ENCODE measurements at places on chromosomes 6 and 20.

DNA sequence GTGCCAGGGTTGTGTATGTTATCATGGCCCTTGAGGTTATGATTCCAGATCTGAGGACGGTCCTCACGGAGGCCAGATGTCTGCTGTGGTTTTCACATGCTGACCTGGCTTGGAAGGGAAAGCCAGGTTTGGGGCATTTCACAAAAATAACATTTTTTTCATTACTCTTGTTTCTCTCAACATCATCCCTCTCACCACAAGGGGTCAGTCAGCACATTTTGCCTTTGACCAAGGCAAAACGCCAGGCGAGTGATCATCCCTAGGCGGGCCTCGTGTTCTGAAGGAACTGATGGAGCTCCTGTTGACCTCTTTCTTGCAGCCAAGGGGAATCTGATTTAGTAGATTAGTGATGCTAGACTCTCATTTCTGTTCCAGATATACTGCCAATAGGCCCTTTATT, 133.5 kb downstream of the TBC1D7 start:
- DNase-seq: no peak

DNA sequence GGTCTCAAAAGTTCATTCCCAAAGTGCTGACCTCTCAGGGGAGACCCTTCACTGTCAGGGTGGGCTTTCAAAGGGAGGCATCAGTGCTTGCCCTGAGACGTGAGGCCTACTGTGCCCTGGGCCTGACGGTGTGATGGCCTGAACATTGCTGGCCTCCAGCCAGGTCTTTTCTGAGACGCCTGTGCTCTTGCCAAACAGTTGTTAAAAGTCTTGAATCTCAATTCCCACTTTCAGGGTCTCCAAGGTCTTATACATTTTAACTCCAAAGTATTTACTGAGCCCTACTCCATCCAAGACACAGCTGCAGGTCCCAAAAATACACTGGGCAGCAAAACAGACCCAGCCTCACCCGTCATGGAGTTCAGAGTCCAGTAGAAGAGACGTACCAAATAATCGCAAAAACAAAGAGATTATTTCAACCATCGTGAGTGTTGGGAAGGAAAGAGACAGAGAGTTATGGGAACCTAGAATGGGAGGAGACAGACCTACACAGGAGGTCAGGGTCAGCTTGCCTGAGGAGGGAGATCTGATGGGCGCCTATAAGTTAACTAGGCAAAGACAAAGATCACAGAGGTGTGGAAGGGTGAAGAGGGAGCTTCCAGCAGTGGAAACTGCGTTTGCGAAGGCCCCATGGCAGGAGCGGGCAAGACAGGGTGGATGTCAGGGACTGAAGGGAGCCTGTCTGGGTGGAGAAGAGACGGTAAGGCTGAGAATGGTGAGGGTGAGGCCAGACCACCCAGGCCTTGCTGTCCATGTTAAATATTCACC, 446.3 kb downstream of the PREX1 start:
- no peak for DNase-seq

DNA sequence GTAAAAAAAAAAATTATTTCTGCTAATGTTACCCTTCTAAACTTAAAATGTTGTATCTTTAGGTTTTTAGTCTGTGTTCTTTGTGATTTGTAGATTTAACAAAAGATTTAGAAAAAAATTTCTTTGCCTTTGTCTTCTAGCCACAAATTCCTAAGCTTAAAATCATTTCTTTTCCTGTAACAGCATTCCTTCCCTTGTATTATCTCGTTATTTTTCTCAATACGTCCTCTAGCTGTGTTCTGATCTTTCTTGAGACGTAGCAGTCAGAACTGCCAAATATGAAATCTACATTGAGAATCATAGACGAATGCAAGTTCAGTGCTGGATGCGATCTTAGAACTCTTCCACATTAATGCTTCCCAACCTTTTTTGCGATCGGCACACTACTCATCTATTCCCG, 283.1 kb downstream of the UTRN start:
- no peak for DNase-seq

DNA sequence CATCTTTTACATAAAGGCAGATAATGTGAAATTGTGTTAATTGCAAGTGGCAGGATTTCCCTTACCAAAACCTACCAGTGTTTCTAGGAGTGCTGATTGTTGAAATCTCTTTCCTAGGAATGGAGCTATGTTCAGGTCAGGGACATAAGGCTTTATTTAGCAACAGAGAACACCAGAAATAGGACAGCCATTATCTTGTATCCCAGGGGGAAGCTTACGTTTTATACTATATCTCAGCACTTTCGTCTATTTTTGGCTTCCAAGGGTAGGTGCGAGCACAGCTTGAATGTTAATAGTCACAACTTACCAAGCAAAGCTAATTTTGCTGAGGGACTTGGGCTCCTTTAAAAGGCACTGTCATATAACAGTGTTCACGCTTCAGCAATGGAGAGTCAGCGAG, 94.0 kb downstream of the SYCP2 start:
- DNase-seq: no peak

GRCh38 chr20:3781153-3781910, at the start of gene SPEF1:
TSS of gene SPEF1 (minus strand) at chr20:3781448. CDS start at chr20:3781287, 161 bp downstream.
- peak; percentile 93 for DNase-seq

- no peak for DNase-seq
These were observed 28.4 kb downstream of the WRNIP1 start for GRCh38 chr6:2793534-2794151.

DNA sequence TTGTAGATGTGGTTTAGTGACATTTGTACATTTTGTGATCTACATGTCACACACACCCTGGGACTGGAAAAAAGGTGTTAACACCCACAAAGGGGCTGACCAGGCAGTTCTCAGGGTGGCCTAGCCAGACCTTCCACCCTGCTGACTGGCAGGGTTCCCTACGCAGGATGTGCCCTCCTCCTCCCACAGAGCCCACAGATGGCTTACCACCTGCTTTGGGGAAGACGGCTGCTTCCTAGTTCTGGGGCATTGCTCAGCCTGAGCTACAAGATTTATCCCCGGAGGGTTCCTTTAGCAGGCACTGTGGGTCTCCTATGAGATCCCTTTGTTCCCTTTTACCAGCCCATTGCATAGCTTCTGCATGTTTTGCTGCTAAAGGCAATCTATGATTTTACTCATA, 35.1 kb downstream of the SNAP25 start:
- peak; percentile 47 for DNase-seq

DNA sequence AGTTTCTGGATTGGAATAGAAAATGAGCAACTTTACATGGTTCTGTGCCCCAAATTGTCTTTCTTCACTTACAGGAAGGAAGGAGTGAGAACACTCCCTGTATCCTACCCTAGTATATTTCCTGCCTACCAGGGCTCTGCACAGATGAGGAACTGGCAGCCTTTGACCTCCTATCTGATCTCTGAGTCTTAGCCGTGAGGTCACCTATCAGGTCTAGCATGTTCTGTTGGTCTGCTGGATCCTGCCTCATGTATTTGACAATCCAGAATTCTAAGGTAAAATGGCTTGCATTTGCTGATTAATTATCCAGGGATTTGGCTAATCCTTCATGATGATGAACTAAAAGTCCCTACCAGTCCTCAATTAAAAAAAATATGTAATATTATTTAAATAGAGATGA, 35.0 kb upstream of the TRAM2 start:
- no peak for DNase-seq

DNA sequence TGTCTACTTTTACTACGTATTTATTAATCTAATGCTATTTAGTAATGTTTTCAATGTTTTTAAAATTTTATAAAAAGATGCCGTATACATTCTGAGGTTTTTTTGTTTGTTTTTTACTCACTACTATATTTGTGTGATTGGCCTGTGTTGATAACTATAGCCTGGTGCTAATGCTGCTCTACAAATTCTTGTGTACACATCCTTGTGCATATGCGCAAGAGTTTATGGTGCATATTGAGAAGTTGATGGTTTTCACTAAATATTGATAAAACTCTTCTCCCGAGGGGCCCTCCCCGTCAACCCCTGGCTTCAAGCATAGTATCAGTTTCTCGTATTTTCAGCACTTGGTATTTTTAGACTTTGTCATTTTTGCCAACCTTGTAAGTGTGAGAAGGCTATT, 59.9 kb downstream of the E2F3 start:
- no peak for DNase-seq

DNA sequence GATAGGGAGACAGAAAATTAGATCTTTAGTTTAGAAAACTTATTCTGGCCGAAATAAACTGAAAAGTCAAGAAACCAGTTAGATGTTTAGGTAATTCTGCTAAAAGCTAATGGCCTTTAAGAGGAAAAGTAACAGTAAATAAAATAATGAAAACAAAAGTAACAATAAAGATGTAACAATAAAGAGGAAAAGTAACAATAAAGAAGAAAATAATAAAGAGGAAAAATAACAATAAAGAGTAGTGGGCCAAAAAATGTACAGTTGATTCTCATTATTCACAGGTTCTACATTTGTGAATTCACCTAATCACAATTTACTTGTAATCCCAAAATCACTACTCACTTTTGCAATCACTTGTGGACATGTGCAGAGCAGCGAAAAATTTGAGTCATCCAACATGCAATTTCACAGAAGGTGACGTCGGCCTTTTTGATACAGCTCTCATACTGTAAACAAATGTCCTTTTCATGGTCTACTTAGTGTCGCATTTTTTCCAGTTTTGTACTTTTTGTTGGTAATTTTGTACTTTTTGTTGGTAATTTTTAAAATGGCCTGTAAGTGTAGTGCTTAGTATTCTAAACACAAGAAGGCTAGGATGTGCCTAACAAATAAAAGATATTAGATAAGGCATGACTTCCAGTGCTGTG, 24.0 kb downstream of the HBS1L start:
- DNase-seq: no peak

- DNase-seq: no peak
These were observed 65.0 kb upstream of the SIRPA start for GRCh38 chr20:1830240-1830639.

DNA sequence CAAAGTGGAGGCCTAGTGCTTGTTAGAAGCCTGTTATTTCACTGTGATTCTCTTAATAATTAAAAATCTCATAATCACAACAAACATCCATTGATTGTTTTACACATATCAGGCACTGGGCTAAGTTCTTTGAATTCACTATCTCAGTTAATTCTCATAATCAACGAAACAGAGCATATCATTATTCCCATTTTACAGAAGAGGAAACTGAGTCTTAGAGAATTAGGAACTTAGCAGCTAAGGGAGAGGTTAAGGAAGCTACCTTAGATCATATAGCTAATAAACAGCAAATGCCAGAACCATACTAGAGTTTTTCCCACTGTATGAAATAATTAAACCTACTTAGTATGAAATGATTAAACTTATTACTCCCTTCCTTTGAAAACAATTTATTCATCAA, 7.0 kb downstream of the HMGN3 start:
- DNase-seq: no peak

DNA sequence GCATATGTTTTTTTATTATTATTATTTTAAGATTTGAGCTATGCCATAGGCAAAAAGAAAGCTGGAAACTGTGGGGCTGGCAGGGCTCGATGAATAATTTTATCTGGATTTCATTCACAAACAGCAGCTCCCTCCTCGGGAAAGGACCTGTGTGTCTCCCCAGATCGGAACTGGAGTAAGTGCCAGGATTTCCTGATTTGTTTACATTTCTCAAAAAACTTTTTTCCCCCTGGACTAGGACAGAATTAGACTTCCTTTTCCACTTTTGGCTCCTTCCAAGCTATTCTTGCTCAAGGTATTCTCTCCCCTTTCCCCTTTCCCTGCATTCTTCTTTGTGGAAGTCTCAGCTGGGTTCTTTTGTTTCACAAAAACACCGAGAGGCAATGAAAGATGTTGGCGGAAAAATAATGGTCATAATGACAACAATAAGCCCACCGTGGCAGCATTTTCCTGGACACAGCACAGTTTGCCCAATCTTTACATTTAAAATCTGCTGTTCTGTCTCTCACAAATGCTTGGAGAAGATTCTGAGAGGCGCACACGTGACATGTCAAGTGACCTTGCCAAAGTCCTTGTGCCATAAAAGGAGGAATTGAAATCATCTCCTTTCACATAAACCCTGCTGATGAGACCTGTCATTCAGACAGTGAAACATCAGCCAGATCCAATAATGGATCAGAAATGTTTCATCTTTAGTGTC, 85.8 kb upstream of the PREP start:
- no peak for DNase-seq

DNA sequence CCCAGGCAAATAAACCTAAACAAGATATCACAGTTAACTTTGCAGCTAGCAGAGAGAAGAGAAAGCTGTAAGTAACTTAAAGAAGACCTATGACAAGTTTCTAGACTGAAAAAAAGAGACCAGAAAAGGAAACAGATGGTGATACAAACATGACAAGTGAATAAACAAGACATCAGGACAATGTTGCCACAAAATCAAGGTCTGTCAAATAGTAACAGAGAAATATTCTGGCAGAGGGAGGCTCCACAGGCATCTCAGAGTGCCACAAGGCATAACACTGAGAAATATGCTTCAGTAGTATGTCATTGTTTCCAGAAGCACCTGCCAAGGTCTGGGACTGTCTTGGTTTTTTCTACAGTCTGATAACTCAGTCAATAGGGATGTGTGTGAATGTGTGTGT, 332.2 kb downstream of the KHDRBS2 start:
- DNase-seq: no peak

- no peak for DNase-seq
These were observed 236.1 kb downstream of the COL12A1 start for GRCh38 chr6:74969591-74970267.

- no peak for DNase-seq
These were observed 116.6 kb downstream of the QKI start for GRCh38 chr6:163531122-163531521.

DNA sequence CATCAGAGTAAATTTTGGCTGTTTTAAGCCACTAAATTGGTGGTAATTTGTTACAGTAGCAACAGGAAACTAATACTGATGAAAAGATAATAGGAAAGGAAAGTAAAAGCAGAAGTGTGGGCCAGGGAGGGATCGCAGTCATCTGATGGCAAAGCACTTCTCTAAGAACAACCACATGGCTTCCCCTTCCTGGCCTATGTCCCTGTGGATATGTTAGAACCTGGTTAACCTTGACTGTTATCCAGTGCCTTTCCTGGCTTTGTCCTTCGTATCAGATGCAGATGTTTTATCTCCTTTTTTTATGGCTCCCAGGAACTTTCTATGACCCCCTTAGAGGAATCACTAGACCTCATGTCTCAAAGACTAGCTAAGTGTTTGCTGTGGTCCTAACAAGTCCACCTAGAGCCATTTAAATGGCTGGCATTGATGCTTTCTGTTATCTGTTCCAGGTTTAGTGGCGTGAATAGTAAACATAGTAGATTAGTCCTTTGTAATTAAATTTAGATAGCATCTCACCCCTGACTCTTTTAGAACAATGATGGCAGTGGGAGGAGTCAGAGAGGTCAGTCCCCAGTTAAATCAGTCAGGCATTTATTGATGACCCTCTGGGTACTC, 79.2 kb upstream of the PHACTR2 start:
- no peak for DNase-seq

DNA sequence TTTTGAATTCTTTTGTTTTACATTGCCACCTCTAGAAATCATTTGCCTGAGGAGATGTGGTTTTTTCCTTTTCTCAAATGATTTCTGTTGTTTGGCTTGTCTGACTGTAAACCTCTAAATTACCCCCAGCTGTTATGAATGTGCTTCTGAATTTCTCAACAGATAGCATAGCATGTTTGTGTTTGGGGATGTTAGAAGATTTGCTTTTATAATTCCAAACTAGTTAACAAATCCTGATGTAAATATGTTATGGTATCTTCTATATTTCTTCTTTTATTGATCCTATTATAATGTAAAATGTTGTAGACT, 31.6 kb upstream of the EZR start:
- no peak for DNase-seq

- no peak for DNase-seq
These were observed 170.2 kb upstream of the MLN start for GRCh38 chr6:33974030-33974429.

GRCh38 chr6:168158980-168159349, 80.0 kb upstream of the FRMD1 start:
- DNase-seq: no peak

Data from NCI-H524 treated with DMSO at 0.1 percent for 48 hours (cell line).